ENCODE measurements at places on chromosomes 3 and 15.
A peak's percentile ranks its signal among the peaks of the same experiment; 100 is the strongest.

- no peak for DNase-seq
Measured at GRCh38 chr3:179971280-179971679, 65.5 kb downstream of the PEX5L start.

DNA sequence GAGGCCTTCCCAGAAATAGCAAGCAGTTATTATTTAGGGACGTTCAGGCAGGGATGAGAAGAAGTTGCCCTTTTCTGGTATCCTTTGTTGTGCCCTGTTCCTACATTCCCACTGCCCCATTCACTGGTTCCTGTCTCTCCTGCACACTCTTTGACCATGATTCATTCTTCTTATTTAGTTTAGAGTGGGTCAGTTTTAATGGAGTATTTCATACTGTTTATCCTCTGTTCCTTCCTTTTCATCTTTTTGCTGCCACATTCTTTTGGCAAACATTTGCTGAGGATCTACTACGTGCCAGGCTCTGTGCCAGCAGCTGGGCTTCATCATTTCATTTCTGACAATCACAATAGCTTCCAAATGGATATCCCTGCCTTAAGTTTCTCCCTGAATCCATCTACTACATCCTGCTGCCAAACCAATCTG lies 11.8 kb upstream of the EID1 start:
- DNase-seq, result no peak

DNA sequence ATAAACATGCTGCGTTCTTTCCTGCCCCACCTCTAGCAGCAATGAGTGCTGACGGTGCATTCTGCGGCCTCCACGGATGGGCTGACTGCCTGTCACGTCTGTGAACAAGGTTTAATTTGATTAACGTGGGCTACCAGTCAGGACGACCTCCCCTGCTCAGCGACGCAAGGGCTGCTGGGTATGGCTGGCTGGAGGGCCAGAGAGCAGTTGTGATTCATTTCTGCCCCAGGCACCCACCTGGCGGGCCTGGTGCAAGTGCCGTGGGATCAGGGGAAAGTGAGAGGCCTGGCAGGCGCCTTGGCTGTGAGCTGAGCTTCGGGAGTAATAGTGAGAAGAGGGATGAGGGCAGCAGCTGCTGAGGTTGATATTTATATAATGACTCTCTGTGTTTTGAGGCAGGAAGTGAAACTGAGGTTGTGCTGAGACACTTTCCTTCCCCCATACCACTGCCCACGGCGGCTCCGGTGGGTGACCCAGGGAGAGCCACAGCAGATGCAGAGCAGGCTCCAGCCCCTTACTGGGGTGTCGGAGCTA lies 190.4 kb upstream of the BCL6 start:
- peak; percentile 39 for DNase-seq

DNA sequence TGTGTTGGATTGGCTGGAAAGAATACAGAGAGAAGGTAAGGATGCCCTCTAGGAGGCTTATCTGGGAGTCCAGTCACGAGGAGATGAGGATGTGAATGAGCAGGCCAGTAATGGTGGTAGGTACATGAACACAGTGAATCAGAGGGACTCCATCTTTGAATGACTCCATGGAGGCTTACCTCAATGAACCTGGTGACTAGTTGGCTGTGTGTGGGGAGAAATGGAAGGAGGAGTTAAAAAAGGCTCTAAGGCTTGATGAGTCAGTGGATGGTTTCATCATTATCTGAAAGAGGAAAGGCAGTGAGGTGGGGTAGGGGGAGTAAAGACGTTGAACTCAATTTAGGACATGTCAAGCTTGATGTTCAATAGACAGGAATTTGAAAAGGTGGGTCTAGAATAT lies 61.1 kb downstream of the KCNAB1 start:
- no peak for DNase-seq

DNA sequence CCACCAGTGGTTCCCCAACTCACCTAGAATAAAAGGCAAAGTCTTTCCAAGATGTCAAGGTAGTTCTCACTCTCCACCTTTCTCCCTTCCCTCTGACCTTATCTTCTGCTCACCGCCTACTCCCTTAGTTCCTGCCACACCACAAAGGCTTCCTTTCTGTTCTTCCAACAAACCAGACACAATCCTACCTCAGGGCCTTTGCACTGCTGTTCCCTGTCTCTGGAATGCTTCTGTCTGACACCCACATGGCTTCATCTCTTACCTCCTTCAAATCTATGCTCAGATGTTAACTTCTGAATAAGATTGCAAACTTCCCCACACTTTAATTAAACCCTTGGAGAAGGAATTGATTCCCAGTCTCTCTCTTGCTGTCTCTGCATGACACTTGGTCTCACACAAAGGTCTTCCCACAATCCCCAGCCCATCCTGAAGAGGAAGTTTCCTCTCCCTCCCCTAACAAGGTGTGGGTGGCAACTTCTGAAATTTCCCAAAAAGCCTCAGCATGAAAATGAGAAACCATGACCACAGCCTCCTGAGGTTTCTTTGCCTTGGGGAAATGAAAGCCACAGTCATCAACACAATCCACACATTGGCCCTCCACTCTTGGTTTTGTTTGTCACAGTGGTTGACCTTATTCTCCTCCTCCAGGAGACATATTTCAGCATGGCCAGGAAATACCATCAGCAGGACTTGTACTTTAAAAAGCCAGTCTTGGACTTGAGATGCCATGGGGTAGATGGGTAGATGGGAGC lies 3.0 kb upstream of the RYK start:
- no peak for DNase-seq

GRCh38 chr3:124748560-124749198 lies 18.4 kb downstream of the UMPS start:
- DNase-seq, result no peak

DNA sequence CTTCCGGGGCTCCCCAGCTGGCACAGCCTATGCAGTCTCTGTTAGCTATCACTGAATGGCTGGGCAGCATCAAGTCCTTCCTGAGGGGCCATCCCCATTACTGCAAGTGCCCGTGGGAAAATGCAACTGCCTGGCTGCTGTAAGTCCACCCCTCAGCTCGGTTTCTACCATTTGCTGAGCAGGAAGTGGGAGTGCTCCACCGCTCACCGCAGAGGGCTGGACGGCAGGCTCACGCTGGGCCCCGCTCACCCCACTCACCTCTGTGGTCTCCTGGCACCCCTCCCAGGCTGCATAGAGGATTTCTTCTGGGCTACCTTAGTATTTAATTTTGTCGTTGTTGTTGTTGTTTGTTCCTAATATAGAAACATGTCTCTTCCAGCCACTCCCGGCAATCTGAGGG lies 270.2 kb downstream of the PLCL2 start:
- peak; percentile 4 for DNase-seq

DNA sequence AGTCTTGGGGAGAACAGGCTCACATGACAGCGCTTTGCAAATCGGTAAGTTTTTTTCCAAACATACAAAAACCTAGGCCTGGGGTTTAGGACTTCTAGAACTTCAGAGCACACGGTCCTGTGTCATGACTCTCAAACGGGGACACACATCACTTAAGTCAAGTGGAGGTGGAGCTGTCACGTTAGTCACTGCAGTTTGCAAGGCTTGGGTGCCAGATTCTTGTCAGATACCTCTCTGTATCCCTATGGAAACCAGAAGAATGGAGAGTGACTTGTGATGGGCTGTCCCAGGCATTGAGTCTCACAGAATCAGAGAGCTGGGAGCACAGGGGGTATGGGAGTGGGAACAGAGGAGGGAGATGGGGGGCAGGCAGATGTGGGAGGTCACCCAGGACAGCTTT lies 64.8 kb downstream of the DUT start:
- DNase-seq, result no peak

GRCh38 chr3:98798820-98799219 lies 35.7 kb downstream of the ST3GAL6 start:
- no peak for DNase-seq

GRCh38 chr3:171753665-171754408 lies 56.4 kb downstream of the PLD1 start:
- DNase-seq, result no peak

DNA sequence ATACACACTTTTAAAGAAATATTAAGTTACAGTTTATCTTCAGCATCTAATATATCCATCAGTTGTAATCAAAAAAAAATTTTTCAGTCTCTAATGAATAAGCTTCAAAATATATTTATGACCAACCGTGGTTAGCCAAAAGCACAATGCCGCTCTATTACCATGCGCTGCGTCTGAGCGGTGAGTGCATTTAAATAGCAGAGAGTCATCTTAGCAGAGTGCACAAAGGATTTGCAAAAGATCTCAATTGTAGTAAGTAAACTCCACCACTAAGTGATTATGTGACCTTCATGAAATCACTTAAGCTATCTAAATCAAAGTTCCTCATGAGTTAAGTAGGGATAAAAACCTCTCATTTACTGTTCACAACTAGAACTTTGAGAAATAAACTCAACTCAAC lies 4.9 kb downstream of the TP63 start:
- DNase-seq, result no peak

GRCh38 chr3:188036375-188037194 lies 117.4 kb upstream of the LPP start:
- no peak for DNase-seq

GRCh38 chr3:7484636-7485035 lies 623.7 kb downstream of the GRM7 start:
- DNase-seq, result no peak

DNA sequence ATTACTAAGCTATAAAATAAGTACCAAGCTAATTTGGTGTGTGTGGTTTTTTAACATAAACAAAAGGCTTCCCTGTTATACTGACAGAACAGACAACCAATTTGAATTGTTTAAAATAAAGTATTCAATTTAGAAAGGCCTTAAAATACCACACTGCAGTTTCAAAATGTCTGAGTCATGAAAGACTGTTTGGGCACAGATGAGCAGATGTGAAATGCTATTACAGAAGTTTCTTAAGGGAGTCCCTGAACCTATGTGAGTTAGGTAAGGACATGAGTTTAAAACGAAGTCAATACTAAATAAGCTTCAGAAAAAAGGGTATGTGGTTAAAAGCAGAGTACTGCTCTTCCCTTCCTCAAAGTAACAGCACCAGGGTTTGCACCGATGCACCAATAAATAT lies 69.7 kb upstream of the SETMAR start:
- no peak for DNase-seq

DNA sequence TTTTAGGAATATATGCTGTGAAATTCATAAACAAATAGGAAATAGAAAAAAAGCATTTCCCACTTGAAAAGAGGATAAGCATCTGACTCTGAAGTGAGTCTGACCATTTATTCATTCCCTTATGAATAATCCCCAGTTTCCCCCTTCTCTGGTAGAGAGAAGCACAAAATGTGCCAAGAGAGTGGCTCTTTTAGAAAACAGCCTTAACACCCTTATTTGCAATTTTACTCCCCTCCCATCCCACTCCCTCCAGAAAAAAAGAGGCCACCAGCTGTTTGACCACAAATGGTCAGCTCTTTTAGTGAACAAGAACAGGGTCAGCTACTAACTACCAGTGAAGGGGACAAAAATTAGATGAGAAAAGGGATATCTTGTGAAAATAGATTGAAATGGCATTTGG lies 184.5 kb upstream of the ADAMTS9 start:
- DNase-seq, result no peak

DNA sequence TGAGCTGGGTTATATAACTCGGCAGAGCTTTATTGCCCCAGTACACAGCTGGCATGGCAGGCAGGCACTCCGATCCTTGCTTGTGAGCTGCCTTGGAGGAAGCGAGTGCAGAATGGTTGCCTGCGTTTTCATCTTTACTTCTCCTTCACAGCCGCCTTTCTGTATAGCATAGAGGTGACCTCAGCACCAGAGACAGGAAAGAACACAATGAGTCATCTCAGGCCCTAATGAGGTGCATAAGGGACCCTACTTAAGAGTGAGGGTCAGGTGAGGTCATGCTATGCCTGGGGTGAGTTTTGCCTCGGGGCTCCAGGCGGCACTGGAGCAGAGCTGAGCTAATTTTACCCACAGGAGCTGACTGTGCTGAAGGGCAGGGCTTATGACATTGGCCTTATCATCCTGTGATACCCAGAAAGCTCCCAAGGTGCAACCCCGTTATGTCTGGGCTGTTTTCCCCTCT lies 43.5 kb downstream of the LPP start:
- no peak for DNase-seq

- DNase-seq, result no peak
Measured at GRCh38 chr15:88193415-88193814, 63.1 kb downstream of the NTRK3 start.

DNA sequence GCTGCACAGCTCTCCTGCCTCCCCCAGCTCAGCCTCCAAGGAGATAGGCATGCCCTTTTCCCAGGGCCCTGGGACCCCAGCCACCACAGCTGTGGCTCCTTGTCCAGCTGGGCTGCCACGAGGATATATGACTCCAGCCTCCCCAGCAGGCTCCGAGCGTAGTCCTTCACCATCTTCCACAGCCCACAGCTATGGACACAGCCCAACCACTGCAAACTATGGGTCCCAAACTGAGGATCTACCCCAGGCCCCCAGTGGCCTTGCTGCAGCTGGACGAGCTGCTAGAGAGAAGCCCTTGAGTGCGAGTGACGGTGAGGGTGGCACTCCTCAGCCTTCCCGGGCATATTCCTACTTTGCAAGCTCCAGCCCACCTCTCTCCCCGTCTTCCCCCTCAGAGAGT lies 20.5 kb upstream of the APEH start:
- DNase-seq, result no peak

DNA sequence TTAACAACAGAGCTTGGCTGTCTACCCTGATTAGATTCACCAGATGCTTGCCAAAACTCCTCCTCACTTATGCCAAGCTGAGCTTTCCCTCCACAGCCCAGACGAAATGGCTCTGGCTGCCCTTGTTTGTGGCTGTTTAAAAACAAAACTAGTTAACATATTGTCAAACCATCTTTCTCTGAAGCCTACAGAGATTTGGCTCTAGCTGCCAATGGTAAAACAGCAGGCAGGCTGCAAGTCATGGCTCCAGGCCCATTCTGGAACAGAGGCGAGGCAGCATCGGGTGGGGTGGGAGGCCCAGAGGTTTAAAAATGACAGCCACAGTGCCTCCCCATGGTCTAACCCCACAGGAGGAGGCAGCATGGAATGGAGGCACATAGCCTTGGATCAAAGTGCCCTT lies 75.9 kb downstream of the SCN5A start:
- no peak for DNase-seq

GRCh38 chr3:197137751-197138150 lies 108.1 kb upstream of the MELTF start:
- DNase-seq, result no peak

DNA sequence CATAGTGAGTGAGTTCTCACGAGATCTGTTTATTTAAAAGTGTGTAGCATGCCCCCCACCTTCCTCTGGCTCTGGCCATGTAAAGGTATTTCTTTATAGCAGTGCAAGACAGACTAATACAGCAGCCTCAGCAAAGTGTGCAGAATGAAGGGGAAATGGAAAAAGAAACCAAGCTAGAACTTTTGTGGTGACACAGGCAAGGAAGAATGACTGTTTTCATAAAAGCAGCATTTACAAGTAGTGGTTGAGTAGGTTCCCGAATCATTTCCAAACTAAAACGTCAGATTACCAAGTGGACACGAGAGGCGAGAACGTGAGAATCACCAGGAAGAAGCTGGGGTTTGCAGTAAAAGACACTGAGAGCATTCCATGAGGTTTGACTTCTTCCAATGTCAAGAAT lies 100.2 kb upstream of the AKAP13 start:
- no peak for DNase-seq

- peak; percentile 3 for DNase-seq
Measured at GRCh38 chr3:189563853-189564563, 67.2 kb upstream of the TP63 start.

GRCh38 chr3:167743799-167744198 lies 8.3 kb downstream of the SERPINI1 start:
- DNase-seq, result no peak

Measured in CD4-positive, alpha-beta T cell treated with Interleukin-17A for 1 hour (primary cell).